ENCODE measurements at places on chromosomes 1 and 21.

- DNase-seq = no peak
Measured at GRCh38 chr1:216750031-216750627, 26.9 kb upstream of the ESRRG start.

DNA sequence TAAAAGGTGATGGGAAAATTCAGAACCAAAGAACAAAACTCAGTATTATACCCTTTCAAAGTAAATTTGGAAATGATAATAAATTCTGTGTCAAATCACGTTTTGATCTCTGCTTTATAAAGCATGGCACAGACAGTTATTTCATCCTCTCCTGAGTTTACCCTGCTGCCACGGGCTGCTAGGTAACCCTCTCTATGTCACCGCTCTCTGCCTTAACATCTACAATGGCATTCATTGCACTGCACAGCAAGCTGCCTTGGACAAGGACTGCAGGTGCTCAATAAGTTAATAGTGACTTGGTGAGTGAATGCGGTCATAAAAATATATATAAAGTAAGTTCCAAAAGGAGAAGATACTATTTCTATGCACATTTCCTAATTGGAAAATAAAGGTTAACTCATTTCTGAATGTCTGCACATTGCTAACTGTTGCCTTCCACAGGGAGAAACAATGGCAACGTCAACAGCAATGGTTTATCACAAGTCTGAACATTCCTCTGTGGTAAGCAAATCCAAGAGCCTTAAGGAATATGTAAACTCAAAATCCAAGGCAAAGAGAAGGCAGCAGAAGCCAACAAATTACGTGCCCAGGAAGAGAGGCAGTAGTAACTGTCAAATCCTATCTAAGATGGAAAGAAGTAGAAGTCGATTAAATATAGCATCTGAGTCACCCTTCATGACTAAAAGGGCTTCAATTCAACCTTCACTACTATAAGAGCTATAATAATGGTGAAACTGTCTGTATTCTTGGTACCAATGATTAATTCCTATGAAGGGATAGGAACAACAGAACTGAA, 19.4 kb downstream of the FYB2 start:
- DNase-seq = no peak

DNA sequence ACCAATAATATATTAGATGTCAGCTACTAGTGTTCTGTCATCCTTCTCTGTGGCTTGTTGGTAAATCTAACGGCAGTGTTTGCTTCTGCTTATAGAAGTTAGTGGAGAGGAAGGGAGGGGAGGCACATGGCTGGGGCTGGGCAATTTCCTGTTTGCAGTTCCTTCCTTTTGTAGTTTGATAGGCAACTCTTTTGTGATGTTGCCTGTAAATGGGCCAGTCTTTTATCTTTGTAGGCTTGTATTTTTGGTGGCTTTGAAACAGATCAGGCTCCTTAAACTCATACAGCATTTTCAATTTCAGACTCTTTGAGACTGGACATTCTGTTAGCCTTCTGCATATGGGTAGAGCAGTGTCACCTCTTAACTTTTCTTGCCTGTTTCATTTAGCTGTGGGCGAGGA, 48.1 kb downstream of the CDC14A start:
- peak; percentile 38 for DNase-seq

- no peak for DNase-seq
Measured at GRCh38 chr21:35556536-35556935, 503.8 kb downstream of the SETD4 start.

GRCh38 chr1:197915862-197916499, 1.2 kb upstream of the LHX9 start:
- peak; percentile 45 for DNase-seq

DNA sequence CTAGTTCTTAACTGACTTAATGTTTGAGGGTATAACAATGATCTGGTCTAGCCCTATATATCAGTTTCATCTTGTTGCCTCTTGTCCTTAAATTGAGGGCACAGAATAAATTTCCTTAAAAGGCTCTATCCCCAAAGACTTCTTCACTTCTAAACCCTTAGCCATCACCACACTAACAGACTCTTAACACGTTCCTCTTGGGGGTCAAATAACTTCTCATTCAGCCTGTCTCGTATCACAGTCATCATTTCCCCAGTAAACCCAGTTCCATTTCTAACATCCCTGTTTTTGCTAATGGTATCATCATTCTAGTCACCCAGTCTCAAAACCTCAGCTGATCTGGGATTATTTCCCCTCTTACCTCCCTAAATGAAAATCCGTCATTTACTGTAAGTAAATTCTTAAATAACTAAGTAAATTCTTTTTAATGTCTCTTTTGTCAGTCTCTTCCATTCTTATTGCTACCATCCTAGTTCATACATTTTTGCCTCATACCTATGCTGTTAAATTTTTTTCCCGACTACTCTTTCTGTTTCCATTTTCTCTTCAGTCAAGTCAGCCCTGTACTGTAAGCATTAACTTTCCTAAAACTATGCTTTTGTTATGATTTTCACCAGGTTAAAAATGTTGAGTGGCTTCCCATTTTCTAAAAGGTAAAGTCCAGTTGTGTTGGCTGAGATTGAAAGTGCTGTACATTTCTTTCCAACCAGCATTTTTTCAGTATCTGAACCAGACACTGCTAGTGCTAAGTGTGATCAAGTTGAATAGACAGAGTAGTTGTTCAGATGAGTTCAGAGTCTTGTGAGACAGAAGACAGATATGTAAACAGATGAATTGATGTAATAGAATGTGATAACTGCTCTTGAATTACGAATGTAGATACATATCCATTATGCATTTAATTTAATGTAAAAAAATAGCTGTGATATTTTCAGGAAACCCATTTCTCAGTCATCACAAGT, 6.9 kb downstream of the CTTNBP2NL start:
- DNase-seq = no peak

GRCh38 chr1:157910270-157910669, 68.7 kb upstream of the CD5L start:
- no peak for DNase-seq

- peak; percentile 15 for DNase-seq
Measured at GRCh38 chr1:152515434-152515783, 1.1 kb downstream of the CRCT1 start.

DNA sequence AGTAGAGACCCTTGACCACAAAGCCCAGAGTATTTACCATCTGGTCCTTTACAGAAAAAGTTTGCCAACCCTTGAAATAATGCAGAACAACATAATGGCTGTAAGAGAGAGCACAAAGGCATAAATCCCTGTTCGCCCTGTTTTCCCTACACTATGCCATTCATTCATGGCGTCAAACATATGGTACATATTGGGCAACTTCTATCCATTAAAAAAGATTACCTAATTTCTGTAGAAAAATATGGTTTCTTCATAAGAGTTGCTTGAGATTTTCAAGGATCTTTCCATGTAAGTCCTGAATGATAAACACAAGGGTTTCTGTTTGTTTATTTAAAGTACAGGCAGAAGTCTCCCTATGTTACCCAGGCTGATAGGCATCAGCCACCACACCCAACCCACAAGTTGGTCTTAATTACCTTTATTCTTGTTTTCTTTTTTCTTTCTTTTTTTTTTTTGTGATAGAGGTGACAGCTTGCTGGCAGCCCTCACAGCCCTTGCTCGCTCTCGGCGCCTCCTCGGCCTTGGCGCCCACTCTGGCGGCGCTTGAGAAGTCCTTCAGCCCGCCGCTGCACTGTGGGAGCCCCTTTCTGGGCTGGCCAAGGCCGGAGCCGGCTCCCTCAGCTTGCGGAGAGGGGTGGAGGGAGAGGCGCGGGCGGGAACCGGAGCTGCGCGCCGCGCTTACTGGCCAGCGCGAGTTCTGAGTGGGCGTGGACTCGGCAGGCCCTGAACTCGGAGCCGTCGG, 68.3 kb upstream of the NR5A2 start:
- no peak for DNase-seq

GRCh38 chr1:209747580-209748262, 8.1 kb upstream of the TRAF3IP3 start:
- DNase-seq = peak; percentile 87

- no peak for DNase-seq
Measured at GRCh38 chr1:31936981-31937299, 1.2 kb downstream of the PTP4A2 start.

GRCh38 chr1:91684481-91685196, 184.0 kb downstream of the CDC7 start:
- DNase-seq = no peak

DNA sequence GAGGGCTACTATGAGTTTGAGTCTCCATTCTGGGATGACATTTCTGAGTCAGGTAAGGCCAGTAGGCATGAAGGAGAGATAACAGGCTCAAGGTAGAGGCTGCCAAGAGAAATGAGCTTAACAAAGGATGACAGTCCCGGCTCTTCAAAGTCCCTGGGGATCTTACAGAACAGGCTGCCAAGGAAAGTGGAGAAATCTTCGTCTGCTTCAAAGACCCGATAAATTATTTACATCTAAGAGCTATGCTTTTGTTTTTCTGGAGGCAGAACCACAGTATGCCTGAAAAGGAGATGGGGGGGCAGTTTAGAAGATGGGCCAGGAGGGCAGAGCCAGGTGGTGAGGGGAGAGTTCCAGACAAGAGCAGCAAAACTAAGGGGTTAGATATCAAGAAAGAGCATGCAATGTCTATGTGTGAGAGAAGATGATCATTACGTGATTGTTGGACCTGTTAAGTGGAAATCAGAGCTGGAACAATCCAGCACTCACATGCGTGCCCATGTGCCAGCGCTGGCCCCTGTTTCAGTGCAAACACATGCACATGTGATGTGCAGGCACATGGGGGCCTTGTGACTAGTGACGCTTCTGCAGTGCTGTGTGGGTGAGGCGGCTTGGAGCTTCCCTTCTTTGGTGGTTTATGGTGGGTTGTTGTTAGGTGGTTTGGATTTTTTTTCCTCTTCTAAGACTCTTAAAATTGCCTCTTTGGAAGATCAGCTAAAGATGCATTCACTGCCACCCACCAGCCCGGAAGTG, 25.7 kb downstream of the CAMK1G start:
- DNase-seq = no peak

DNA sequence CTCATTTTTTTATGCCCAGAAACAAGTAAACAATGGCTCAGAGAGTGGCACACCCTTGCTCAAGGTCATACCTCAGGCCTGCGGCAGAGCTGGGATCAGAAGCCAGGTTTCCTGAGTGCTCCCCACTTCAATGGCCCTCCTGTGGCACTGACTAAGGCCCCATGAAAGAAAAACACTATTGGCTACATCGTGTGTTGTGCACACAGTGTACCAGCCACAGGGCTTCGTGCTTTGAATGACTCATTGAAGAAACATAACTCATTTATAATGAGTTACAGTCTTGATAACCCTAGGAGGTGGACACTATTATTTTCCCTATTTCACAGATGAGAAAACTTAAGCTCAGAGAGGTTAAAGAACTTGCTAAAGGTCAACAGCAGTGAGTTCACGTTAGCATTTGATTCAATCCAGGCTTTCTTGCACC, 91.2 kb downstream of the TRABD2B start:
- no peak for DNase-seq

DNA sequence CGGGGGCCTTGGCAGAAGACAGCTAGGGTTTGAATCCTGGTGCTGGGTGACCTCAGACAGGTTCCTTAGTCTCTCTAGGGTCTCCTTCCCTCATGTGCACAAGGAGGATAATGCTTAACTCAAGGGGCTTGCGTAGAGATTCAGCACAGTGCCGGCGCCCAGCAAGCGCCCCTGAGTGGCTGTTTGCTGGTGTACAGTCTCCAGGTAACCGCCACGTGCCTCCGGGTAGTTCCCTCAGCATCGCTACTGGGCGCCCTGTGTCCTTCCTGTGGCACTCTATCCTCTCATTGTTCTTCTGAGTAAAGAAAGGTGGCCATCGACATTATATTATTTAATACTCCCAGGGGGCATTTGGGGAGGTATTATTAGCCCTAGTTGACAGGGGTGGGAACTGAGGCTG, 80.9 kb downstream of the NENF start:
- no peak for DNase-seq

DNA sequence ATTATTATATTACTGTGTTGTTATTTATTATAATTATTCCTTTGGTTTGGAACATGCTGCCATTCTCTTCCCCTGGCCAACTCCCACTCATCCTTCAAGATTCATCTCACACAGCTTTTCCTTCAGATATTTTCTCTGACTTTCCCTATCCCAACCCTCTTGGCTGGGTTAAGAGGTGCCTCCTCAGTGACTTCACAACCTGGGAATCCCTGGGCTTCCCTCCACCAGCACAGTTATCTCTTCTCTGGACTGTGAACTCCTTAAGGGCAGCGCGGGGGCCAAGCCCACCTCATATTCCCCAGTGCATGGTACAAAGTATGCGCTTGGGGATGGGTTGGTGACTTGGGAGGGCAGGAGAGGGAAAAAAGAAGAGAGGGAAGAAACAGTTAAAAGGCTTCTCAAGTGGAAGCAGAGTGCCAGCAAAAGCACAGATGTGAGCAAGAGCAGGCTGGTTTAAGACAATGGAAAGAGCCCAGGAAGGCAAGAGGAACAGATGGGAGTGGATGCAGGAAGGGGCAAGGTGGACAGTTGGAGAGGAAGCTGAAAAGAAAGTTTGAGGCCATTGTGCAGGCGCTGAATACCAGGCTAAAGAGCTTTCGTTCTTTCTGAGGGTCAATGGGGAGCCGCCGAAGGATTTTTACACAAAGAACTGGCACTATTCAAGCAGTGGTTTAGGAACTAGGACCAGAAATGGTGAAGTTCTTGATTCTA, 132.3 kb downstream of the BEND5 start:
- no peak for DNase-seq

DNA sequence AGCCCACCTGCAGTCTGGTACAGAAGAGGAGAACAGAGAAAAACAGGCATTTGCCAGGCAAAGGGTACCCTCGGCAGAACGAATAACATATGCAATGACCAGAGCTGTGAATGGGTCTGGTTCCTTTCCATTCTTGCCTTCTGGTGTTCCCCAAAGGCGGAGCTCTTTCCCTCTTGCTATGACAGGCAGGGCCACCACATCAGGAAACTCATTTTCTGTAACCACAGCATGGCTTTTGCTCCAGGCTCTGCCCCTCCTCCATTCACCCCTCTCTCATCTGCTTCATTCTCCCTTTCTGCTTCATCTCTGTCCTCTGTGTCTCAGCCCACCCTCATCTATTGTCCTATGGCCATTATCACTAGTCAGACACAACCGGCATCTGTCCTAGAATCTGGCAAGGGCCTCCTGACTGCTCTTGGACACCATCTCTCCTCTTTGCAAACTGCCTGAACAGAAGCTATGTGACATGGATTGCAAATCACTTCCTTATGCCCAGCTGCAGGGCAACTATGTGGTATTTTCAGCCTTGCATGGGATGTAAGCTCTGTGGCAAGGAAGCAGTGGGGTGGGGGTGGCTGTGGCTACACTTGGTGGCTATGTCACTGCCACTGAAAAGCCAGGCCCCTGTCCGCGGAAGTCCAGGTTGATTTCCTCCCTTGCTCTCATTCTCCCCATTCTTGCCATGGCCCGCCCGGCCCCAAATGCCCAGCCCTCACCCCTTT, 78.8 kb upstream of the ABCD3 start:
- DNase-seq = no peak

GRCh38 chr1:20153000-20153418, 13.9 kb downstream of the PLA2G2F start:
- DNase-seq = peak; percentile 43

DNA sequence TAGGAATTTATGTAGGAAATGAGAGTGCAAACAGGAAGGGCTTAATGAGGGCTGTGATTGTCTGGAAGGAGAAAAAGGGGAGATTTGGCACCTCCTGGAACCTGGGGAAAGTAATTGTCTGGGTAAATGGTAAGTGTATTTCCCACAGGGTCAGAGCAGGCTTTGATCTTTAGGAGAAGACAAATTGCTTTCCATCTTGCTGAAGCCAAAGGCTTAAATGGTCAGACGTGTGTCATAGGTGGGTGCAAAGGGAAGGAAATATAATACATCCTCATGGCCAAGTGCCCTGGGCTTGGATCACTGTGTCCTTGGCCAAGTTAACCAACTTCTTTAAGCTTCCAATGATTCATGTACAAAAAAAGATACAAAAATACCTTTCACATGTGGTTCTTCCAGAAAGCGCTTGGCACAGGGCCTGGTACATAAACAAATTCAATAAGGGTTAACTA, 1.3 kb upstream of the DUSP23 start:
- no peak for DNase-seq

- DNase-seq = peak; percentile 76
Measured at GRCh38 chr1:109927911-109928321, 17.3 kb downstream of the CSF1 start.
